Fibroblast of skin of abdomen (primary cell): ENCODE measurements at places on chromosomes 7 and 10.

GRCh38 chr7:45585628-45586027 is 11.5 kb downstream of the ADCY1 start:
- no peak for DNase-seq

DNA sequence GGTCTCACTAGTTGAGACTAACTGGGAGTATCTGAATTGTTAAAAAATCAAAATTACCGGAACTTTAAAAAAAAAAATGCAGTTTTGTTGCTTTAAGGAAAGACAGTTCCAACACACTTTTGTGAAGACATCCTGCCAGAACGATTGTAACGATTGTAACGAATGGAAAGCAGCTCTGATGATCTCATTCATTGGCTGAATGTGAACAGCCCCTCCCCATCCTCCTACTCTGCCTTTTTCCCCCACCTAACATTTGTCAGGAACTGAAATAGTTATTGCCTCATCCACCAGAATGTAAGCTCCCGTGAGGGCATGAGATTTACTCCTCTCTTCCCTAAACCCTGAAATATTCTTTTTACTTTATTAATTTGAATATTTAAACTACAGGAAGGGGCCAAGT is 23.1 kb upstream of the ZC3HAV1L start:
- peak; percentile 54 for DNase-seq

- no peak for DNase-seq
These were observed 2.8 kb downstream of the BCAP29 start for GRCh38 chr7:107582875-107583274.

DNA sequence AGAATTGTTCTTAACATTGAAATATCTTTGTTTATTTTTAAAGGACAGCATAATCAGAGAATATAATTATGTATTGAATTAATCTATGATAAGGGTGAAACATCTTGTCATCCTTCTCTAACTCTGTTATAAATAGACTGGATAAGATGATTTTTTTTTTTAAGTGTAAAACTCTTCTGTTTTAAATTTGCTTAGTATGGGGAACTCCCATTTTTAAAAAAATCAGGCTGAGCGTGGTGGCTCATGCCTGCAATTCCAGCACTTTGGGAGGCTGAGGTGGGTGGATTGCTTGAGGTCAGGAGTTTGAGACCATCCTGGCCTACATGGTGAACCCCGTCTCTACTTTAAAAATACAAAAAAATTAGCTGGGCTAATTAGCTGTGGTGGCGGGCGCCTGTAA is 9.4 kb upstream of the HERC4 start:
- DNase-seq = no peak

GRCh38 chr10:11529276-11529903 is 82.1 kb downstream of the USP6NL start:
- no peak for DNase-seq

GRCh38 chr10:49609283-49610113 is 612 bp upstream of the SLC18A3 start:
- DNase-seq = no peak

GRCh38 chr10:2658780-2659179 is 408.6 kb upstream of the PFKP start:
- no peak for DNase-seq

- DNase-seq = no peak
These were observed 910 bp downstream of the WIPF3 start for GRCh38 chr7:29806995-29807841.

DNA sequence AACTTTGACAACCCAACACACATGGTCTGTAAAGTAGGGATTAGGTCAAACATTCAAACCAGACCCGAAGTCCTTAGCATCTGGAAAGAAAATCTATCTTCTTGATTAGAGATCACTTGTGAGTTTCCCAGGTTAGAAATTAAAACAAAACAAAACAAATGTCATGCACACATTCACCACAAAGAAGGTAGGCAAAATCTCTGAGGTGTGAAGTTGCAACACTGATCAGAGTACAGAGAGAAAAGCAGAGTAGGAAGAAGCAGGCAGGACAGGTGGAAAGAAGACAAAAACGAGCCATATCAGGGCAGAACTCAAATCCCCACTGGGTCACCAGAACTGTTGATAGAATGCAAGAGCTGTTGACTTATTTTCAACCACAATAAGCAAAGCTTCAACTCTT is 102.8 kb upstream of the THSD7A start:
- DNase-seq = no peak

DNA sequence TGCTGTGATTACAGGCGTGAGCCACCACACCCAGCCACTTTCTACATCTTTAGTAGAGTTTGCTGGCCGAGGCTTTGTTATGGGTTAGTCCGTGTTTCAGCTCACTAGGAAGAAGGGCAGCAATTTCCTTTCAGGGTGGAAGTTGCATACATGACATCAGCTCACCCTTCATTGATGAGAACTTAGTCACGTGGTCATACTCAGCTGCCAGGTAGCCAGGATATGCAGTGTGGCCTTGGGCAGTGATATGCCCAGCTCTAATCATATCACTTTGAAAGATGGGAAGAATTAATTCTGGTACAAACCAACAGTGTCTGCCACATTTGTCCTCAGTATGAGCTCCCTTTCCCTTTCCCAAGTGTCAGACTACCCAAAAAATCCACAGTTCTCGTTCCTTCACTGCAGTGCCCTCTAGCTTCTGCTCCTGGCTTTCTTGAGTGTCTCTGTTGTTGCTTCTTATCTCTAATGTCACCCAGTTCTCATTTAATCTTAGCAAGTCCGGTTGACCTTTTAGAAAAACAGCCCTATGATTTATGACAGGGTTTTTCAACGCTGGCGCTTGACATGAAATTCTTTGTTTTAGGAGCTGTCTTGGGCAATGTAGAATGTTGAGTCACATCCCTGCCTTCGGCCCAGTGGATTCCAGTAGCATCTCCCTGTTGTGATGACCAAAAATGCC is 108.7 kb upstream of the ITGB1 start:
- peak; percentile 70 for DNase-seq

- DNase-seq = no peak
These were observed 7.2 kb upstream of the EPHA1 start for GRCh38 chr7:143415742-143416397.

- DNase-seq = no peak
These were observed 70.0 kb downstream of the CHRM2 start for GRCh38 chr7:136938476-136938875.

- DNase-seq = peak; percentile 57
These were observed 39.0 kb upstream of the IFRD1 start for GRCh38 chr7:112411186-112411795.

DNA sequence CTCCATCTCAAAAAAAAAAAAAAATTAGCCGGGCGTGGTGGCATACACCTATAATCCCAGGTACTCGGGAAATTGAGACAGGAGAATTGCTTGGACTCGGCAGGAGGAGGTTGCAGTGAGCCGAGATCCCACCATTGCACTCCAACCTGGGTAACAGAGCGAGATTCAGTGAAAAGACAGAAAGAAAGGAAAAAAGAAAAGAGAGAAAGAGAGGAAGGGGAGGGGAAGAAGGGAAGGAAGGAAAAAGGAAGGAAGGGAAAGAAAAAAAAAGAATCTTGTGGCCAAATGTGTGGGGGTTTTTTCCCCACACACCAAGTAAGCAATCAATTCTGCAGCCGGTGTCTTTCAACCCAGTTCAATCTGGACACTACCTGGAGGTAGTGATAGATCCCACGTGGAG is 9.0 kb upstream of the NAT16 start:
- DNase-seq = no peak

- DNase-seq = peak; percentile 74
These were observed 61.2 kb upstream of the YAE1 start for GRCh38 chr7:39504963-39505362.

DNA sequence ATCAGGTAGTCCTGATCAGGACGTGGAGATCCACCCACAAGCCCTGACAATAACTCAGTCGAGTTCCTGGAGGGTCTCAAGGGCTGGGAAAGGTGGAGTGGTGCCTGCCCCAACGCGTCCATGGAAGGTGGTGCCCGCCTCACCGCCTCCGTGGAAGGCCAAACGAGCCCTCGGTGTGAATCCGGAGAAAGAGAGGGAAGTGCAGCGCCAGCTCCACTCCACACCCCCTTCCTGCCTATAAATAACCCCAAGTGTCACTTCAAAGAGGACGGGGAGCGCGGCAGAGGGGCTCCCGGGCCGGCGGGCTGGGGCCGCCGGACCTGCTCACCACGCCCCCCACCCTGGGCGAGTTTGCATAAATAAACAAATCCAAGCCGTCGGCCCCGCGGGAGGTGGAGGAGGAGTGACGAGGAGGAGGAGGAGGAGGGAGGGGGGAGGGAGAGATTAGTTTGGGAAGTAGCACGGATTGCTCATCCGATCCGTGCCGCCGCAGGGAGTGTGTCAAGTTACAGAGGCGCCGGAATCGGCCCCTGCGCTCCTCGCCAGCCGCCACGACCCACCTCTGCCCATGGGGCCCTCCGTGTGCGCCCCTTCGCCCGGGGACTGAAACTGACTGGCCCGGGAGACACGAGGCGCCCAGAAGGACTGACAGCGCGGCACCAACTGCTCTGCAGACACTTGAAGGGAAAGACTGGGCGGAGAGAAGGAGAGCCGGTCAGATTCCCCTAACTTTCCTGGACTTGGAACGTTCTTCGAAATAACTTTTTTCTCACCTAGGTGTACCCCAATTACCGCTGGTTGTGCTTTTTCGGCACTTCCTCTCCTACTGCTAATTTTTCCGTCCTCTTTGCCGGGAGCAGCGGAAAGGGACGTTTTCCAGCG is at the start of gene COL13A1:
COL13A1 (plus strand) TSS at position 473 of the 882 bp plus-strand sequence. CDS start 518 bp downstream, outside the sequence.
- peak; percentile 72 for DNase-seq

DNA sequence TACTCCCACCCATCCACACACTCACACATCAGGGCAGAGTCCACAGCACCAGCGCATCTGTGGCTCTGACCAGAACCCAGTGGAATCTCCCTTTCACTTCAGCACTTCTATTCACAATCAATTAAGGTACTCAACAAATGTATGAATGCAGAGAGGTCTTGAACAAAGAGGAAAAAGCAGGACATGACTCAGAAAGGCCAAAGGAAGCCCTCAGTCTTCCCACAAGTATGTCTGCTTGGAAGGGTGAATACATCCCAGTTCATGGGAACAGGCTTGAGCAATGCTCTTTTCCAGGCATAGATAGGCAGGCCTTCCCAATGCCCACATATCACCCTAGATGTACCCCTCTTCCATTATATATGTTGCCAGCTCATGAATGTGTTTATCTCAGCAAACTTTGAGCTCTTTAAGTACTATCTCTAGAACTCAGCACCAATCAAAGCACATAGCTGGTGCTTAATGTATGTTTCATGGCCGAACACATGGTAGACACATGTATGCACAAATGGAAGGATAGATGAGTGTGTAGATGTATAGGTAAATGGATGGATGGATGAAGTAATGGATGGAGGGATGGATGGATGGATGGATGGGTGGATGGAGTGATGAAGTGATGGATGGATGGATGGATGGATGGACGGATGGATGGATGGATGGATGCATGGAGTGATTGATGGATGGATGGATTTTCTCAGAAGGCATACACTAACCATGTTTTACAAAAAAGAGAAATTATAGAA is 507.6 kb downstream of the GRID1 start:
- DNase-seq = no peak

DNA sequence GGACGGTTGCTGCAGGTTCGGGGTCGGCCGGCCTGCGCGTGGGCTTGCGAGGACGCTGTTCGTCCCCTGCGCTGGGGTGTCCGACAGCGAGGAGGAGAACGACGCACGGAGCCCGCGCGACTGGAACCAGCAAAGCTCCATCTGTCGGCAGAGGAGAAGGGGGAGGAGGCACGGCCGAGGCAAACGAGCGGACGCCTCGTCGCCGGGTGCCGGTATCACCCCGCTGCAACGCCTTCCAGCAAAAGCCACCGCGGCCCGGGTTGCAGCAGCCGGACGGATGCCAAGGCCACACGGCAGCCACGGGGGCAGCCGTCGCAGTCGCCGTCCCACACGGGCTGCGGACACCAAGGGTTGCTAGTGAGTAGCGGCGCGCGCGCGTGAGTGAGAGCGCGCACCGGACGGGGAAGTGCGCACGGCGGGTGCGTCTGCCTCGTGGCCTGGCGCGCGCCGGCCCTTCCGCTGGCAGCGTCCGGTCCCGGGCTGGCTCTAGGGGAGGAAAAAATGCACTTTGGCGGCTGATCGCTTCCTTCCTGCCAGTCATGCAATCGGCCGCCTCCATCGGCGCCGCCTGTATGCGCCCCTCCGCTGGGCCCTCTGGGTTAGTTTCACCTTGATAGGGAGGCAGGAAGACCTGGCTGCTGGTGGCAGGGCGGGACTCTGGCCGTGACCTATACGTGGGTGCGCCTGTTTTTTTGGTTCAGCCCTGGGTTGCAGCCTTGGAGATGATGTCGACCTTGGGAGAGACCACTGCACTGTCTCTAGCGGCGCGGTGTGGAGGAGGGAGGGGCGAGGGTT is 434 bp downstream of the STAMBPL1 start:
- DNase-seq = peak; percentile 65

- peak; percentile 23 for DNase-seq
These were observed 206 bp downstream of the UPF2 start for GRCh38 chr10:12042409-12042796.

DNA sequence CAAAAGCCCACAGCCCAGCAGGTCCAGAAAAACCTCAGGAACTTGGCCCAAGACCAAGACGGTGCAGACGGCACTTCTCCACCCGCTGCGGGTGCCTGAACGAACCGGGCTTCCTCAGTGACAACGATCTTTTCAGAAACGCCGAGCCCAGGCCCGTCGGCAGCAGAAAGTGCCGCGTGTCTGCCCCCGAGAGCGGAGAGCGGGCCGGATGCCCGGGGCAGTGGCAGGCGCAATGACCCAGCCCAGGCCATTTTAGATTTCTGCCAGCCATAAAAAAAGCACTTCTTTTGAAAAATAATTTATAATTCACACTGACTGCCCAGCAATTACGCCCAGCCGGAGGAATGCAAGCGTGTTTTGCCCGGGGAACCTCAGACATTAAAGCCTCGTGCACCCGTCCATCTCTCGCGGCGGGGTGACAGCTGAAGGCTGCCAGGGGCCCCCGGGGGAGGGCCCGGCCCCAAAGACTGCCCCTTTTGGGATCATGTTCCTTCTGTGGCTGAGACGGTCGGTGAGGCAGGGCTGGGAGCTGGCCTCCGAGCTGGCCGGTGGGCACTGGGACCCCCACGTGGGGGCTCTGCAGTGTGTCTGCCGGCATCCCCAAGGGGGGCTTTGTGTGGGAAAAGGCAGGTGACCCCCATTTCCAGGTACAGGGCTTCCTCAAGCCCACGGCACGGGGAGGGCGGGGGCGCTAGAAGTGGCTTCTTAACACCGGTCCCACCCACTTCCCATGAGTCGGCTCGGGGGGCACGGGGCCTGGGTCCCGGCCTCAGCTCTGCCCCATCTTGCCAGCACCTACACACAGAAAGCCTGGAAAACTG is 71.3 kb upstream of the PDGFA start:
- DNase-seq = no peak

- no peak for DNase-seq
These were observed 156.1 kb downstream of the ADARB2 start for GRCh38 chr10:1581189-1581588.

- no peak for DNase-seq
These were observed 348.3 kb upstream of the AKR1E2 start for GRCh38 chr10:4477664-4478063.

- DNase-seq = peak; percentile 99
These were observed 673.7 kb downstream of the SUGCT start for GRCh38 chr7:40808378-40808942.

GRCh38 chr10:14024329-14025202 is 306.2 kb downstream of the FRMD4A start:
- no peak for DNase-seq

- DNase-seq = no peak
These were observed 4.1 kb downstream of the PRXL2A start for GRCh38 chr10:80412486-80412885.

GRCh38 chr7:47387506-47387905 is 194.4 kb downstream of the TNS3 start:
- no peak for DNase-seq
